Right atrium auricular region (tissue), 2 donors: ENCODE measurements at places on chromosomes 7 and 10. TPM values are rescaled to one million over a fixed set of nuclear protein-coding genes. Genes with fewer than 3 reads are reported as not detected.

Gene BUD23
- 60.9 TPM for total RNA-seq

- no peak for DNase-seq
Measured at GRCh38 chr7:55177589-55178261, 158.9 kb downstream of the EGFR start.

DNA sequence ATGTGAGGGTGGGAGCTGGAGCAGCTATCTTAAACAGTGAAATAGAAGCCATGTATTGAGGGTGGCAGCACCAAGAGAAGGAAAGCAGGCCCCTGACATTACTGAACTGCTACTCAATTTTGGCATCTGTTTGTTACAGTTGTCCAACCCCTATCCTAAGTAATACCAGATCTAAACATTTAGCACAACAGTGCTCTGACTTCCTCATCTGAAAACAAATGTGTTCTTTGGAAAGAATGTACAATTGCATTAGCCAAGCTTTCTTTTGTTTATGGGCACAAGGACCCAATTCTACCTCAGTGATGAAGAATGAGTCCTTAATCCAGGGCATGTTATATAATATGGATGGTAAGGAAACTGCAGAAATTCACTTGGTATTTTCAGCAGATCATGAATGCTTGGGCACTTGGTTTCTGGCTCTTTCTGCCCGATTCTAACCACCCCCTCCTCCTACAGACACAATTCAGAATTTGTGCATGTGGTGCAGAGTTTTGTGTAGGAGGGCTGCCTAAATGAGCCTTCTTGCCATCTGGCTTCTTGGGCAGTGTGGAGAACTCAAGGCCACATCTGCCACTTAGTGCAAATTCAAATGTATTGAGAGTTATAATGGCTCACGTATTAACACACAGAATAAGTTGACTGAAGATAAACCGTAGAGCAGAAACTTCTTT lies 36.9 kb upstream of the KMT2E start:
- DNase-seq, result no peak

- DNase-seq, result no peak
Measured at GRCh38 chr10:121772406-121772805, 155.4 kb downstream of the ATE1 start.
